ENCODE measurements at places on chromosomes 13 and 19.
A peak's percentile ranks its signal among the peaks of the same experiment; 100 is the strongest.

GRCh38 chr19:2015608-2015950 lies at the start of gene BTBD2:
Gene BTBD2 (minus strand): TSS chr19:2015714. CDS start chr19:2015703, 11 bp downstream.
- DNase-seq, result no peak

DNA sequence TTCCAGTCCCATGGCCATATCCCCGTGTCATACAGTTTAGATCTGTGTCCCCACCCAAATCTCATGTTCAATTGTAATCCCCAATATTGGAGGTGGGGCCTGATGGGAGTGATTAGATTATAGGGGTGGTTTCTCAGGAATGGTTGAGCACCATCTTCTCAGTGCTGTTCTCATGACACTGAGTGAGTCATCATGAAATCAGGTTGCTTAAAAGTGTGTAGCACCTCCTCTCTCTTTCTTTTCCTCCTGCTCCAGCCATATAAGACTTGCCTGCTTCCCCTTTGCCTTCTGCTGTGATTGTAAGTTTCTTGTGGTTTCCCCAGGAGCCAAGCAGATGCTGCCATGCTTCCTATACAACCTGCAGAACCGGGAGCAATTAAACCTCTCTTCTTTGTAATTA lies 197.8 kb downstream of the NALCN start:
- no peak for DNase-seq

- peak; percentile 57 for DNase-seq
These were observed 29.7 kb downstream of the NAXD start for GRCh38 chr13:110644892-110645521.

DNA sequence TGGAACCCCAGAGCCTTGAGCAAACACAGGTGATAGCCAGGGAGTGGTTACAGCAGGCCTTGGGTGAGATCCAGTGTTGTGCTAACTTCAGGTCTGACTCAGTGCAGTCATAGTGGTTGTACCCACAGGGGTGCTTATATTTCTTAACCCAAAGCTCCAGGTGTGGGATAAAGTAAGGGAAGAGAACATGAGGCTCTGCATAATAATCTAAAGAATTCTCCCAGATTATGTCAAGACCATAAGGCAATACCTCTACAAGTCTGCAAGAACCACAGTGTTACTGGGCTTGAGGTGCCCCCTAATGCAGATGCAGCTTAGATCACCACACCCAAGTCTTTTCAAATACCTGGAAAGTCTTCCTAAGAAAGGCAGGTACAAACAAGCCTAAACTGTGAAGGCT lies 485.4 kb downstream of the RFC3 start:
- no peak for DNase-seq

- DNase-seq, result no peak
These were observed 77.4 kb downstream of the CYSLTR2 start for GRCh38 chr13:48731001-48731658.

- no peak for DNase-seq
These were observed 10.3 kb downstream of the DYRK1B start for GRCh38 chr19:39823686-39824085.

- DNase-seq, result no peak
These were observed 5.0 kb downstream of the PALM3 start for GRCh38 chr19:14056741-14057356.

GRCh38 chr19:13153569-13154240 lies 3.5 kb downstream of the IER2 start:
- peak; percentile 58 for DNase-seq

- DNase-seq, result no peak
These were observed 104.5 kb upstream of the SOX1 start for GRCh38 chr13:111962431-111962891.

GRCh38 chr19:49150944-49151243 lies 4.3 kb downstream of the HRC start:
- no peak for DNase-seq

- DNase-seq, result peak; percentile 35
These were observed 62.1 kb downstream of the DGKH start for GRCh38 chr13:42110410-42111155.
